HCT116 (cell line): ENCODE measurements at places on chromosomes 11 and 22. TPM values are rescaled to one million over a fixed set of nuclear protein-coding genes. Genes with fewer than 3 reads are reported as not detected.

- no peak for DNase-seq
Measured at GRCh38 chr11:113272281-113272680, 42.1 kb upstream of the TTC12 start.

DNA sequence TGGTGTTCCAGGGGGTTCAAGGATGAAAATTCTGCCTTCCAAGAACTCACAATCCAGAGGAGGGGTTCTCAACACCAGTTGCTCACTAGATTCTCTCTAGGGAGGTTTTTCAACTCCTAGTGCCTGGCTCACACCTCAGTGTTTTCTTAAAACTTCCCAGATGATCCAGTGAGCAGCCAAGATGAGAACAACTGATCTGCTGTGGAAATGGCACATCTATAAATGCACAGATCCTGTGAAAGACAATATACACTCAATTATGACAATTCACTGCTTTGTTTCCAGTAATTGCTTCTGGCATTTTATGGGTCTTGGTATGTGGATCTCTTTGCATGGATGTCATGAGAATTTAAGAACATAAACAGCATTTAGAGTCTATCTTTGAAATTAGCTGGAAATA is 45.2 kb upstream of the PRSS23 start:
- no peak for DNase-seq

GRCh38 chr11:67489885-67490726 is 7.3 kb downstream of the AIP start:
- no peak for DNase-seq

DNA sequence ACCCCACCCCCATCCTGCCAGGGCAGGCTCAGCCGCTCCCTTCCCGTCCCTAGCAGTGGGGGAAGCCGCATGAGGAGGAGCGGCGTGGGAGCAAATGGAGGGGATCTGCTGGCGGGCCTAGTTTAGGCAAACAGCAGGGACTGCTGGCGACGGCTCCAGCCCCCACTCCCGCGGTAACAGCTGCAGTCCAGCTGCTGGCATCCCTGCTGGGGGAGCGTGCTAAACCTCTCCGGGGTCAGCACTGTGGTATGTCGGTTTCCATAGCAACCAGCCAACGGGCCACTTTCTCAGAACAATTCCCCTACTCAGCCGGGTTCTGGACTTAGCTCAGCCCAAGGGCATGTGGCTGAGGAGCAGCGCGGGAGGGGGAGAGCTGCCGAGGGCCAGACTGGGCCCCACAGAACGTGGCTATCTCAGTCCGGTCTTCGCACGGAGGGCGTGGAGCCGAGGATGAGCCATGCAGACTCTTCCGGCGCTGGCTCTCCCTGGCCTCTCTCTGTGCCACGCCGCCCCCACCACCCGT is 98.8 kb downstream of the PKNOX2 start:
- no peak for DNase-seq

DNA sequence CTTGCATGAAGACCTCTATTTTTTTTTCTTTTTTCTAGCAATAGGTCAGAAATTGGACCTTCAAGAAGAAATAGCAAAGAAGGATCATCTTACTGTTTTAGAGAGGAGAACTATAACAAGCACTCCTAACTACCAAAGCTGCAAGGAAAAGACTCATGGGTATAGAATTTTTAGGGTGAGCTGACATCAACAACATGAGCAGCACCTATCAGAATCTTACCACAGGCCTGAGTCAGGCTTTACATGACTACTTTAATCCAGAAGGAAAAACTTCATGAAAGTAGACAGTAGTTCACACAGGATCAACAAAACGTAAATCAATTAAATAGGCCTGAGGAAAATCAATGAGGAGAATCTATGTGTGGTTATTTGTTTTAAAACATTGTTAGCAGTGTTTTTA is 130.5 kb downstream of the FAM76B start:
- no peak for DNase-seq

DNA sequence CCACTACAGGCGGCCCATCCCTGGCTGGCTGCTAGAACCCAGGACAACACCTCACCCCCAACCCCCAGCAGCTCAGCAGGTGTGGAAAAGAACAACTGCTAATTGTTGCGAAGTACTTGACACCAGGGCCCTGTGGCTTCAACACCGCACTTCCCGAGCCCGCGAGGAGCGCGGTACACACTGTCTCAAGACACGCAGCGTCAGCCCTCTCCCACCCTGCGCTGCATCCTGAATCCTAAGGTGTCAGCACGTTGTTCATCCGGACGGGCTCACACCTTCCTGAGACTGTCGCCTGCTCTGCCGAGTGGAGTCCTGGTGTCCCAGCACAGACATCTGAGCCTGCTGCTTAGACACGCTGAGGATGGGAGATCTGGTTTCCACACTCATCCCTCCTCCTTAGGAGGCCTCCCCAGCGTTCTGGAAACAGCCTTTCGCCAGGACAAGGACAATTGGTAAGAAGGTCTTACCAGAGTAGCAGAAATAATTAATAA is 1336.2 kb downstream of the BRD1 start:
- DNase-seq: no peak

- no peak for DNase-seq
Measured at GRCh38 chr11:126561327-126561893, 205.9 kb downstream of the ST3GAL4 start.

GRCh38 chr22:29838599-29838956 is 504 bp upstream of the ASCC2 start:
- DNase-seq: no peak

GRCh38 chr11:114616516-114616915 is 20.9 kb upstream of the NXPE4 start:
- no peak for DNase-seq

DNA sequence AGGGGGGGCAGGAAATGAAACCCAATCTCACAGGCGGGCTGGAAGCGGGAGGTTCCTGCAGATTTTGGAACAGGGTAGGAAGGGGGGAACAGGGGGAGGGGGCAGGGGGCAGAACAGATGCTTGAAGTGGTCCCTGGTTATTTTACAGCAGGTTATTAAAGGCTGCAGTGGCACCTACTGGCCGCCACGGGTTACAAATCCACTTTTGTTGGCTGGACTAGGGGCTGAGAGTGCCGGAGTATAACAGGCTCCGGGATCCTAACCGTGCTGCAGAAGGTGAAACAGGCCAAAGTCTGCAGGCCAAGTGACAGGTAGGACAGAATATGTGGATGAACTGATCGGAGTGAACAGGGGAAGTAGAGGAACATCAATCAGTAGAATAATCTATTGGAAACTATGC is 2.5 kb downstream of the ROBO3 start:
- peak; percentile 13 for DNase-seq

GRCh38 chr11:66818231-66818955 is 24.8 kb upstream of the RCE1 start:
- no peak for DNase-seq

The CABP7 gene
- not detected for total RNA-seq

The UBQLN3 gene
- not detected for total RNA-seq

The RIC3 gene
- total RNA-seq: not detected
